Fibroblast of the aortic adventitia (primary cell): ENCODE measurements at places on chromosomes 6 and 20. TPM values are rescaled to one million over a fixed set of nuclear protein-coding genes. Genes with fewer than 3 reads are reported as not detected.

EPB41L1 gene
- 13.5 and 18.1 TPM in 2 replicates for total RNA-seq

OOEP gene
- total RNA-seq: not detected in 2 replicates

SLC4A11 gene
- 0.49 and 0.63 TPM in 2 replicates for total RNA-seq

ZSCAN31 gene
- total RNA-seq: 13.9 and 31.2 TPM in 2 replicates

RIPOR3 gene
- total RNA-seq: 1.6 and 6.5 TPM in 2 replicates

OPRL1 gene
- 0.63 and 1.3 TPM in 2 replicates for total RNA-seq

- no peak for DNase-seq
Observed at GRCh38 chr6:94350833-94351232, 931.5 kb upstream of the EPHA7 start.

- DNase-seq: no peak
Observed at GRCh38 chr6:113377362-113377942, 479.7 kb upstream of the MARCKS start.

- no peak for DNase-seq
Observed at GRCh38 chr6:137181891-137182653, 8.6 kb upstream of the IL22RA2 start.

DNA sequence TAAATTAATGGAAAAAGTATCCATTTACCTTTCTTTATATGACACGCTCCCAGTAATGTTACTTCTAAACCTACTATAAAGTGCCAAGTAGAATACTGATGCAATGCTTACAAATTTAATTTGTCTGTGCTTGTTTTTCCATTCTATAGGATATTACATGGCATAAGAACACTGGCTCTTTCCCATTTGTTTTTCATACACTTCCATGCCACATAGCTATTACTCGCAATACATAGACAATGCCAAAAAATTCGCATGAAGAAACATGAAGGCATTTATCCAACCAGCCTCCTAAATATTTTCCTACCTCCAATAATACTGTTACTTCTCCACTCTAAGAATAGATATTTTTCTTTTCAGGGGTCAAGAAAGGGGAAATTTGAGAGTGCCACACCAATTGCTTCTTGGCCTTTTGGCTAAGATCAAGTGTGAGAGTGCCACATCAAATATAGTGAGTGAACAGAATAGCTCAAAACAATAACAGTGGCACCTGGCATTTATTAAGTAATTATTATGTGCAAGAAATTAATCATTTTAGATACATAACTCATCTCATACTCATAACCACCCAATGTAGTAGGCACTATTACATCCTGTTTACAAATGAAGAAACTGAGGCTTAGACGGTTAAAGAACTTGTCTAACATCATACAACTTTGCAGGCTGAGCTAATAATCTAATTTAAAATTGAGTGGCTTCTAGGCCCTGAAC lies 845 bp upstream of the DST start:
- peak; percentile 50 for DNase-seq

GRCh38 chr6:99305021-99305554 lies 44.4 kb downstream of the FAXC start:
- no peak for DNase-seq

- DNase-seq: no peak
Observed at GRCh38 chr6:118897386-118897785, 3.4 kb downstream of the ASF1A start.

DNA sequence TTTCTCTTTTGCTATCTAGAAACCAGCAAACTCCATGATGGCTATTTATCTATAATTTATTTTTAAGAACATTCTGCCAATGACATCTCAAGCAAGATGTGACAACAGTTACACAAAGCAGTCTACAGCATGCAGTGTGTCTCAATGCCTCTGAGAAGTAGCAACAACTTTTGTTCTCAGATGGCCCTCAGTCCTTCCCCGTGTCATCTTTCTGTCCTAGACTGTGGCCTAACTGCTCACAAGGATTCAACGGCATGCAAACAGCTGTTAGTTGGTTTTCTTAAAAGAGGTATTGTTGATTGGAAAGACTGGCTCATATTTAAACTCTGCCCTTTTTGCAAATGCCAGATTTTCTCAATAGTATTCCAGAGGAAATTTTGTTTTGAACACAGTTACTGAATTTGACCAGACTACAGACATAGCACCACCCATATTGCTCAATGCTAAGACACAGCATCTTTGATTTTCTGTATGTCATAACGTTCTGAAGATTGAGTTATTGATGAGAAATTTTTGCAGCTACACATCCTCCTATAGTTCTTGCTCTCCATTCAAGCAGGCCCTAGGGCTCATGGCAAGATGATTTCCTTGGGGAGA lies 26.1 kb upstream of the F13A1 start:
- no peak for DNase-seq
